ENCODE measurements at places on chromosomes 1 and 21.

DNA sequence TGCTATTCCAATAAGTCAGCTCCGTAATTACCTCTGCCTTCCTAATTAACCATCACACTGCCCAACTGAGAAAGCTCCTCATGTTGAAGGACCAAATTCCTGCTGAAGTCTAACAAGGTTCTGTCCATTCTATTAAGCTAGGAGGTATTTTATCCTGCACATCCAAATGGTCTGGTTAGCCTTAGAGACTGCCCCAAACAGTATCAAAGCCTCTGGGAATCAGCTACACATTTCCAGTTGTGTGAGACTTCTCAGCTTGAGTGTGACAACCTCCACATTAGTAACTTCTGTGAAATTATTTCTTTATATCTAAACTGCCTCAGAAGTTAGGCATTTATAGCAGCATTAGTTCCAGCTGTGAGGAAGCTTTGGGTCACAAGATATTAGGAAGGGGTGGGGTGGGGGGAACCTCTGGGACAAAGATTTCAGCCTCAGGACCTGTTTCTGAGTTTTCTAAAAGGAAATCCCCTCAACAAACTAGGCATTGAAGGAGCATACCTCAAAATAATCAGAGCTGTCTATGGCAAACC, 150.5 kb upstream of the DUSP10 start:
- DNase-seq = no peak

DNA sequence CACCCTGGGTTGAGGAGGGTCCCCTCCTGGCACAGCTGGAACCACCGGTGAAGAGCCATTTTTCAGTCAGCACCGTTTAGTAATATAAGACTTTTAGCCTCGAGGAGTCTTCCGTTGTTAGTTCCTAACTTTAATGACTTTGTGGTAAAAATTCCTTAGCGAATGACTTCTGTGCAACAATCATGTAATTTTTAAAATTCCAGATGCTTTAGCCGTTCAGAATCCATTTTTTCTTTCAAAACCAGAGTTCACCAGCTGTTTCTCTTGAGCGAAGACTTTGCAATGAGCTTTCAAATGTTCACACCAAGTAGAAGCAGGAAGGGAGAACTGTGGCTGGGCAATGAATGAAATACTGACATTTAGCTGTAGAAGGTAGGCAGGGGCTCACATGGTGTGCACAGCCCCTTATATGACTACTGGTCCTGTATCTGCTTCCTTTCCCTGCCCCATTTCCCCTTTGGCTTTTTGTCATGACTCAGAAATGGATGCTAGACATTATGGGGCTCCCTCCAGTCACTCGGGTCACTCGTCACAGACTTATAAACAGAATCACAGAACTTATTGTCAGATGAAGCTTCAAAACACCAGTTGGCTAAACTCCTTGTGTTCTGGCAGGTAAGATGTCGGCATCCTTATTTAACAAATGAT, 4.1 kb downstream of the DISC1 start:
- no peak for DNase-seq

GRCh38 chr1:25713961-25714360, 86.0 kb upstream of the SELENON start:
- no peak for DNase-seq

- no peak for DNase-seq
Measured at GRCh38 chr1:171590022-171590421, 32.0 kb upstream of the MYOCOS start.

- DNase-seq = peak; percentile 65
Measured at GRCh38 chr21:42414553-42414927, 10.8 kb downstream of the UBASH3A start.

DNA sequence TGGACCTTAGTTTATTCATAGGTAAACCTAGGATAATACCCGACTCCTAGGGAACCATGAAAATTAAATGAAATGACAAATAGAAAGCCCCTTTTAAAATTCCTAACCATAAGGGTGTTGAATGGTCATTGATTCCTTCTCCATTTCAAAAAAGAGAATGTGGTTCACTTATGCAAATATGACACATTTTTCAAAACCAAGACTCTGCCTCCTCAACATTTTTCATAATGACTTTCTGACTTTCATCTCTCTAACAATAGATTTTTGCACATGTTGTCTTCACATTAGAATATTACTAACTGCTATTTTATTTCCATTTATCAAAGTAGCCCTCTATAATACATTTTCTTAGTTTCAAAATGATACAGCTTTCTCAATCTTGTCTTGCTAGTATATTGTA, 169.1 kb downstream of the NTNG1 start:
- no peak for DNase-seq

- DNase-seq = no peak
Measured at GRCh38 chr1:61318319-61319125, 236.2 kb downstream of the NFIA start.

- no peak for DNase-seq
Measured at GRCh38 chr1:60963167-60963940, 119.0 kb upstream of the NFIA start.

- DNase-seq = no peak
Measured at GRCh38 chr1:167720965-167721616, 691 bp upstream of the MPZL1 start.

DNA sequence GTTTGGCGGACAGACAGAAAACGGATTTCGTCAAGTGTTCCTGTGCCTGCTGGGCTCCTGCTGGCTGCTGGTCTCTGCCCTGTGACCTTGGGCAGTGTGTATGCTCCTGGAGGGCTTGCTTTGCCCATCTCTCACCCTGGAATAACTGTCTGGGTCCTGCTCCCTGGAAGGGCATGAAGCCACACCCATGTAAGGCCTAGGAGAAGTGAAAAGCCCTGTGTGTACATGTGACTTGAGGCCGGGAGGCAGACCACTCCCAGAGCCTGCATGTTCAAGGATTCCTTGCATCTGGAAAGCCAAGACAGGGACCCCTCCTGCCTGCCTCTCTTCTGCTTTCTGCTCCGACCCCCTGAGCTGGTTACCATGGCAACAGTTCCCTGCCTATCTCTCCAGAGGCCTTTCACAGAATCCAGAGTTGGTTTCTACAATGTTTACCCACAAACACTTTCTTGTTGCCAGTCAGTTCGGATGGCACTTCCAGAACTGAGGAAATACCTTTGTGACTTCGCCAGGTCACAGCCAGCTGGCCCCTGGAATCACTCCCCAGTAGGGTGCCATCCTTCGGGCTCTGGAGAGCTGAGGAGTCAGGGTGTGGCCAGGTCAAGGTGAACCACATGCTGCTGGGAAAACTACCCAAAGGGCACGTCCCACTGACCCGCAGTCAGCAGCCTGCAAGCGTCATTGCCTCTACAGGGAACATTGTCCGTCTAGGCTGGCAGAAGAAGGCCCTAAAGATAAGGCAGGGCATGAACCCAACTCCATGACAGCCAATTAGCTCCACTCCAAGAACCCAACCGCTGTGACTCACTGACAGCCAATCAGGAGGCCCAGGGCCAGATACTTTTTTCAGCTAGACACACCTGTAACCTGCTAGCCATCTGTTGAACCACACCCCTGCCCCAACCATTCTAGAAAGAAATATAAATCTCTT, 14.7 kb upstream of the GPR37L1 start:
- no peak for DNase-seq

GRCh38 chr1:30410153-30410851, 313.1 kb downstream of the MATN1 start:
- no peak for DNase-seq

- peak; percentile 75 for DNase-seq
Measured at GRCh38 chr1:226677027-226678020, 61.8 kb downstream of the ITPKB start.

GRCh38 chr1:151982300-151983005, 11.2 kb downstream of the S100A10 start:
- DNase-seq = no peak

- DNase-seq = no peak
Measured at GRCh38 chr1:38476111-38476849, 383.3 kb downstream of the RRAGC start.

GRCh38 chr1:221633841-221634409, 108.0 kb downstream of the DUSP10 start:
- DNase-seq = no peak

- DNase-seq = no peak
Measured at GRCh38 chr21:38380481-38381137, 117.7 kb downstream of the ERG start.

- no peak for DNase-seq
Measured at GRCh38 chr1:234996245-234996757, 132.3 kb downstream of the TOMM20 start.

- DNase-seq = no peak
Measured at GRCh38 chr1:154466206-154466605, 35.8 kb upstream of the TDRD10 start.

GRCh38 chr1:24707687-24708086, 37.6 kb upstream of the CLIC4 start:
- no peak for DNase-seq

Data from stimulated activated effector memory CD8-positive, alpha-beta T cell treated with anti-CD3 and anti-CD28 coated beads, Interleukin-12 subunit alpha, Interleukin-12 subunit beta, amount 100 ng/mL, for 72 hours (primary cell).